Vagina (tissue), 2 donors: ENCODE measurements at places on chromosomes 4 and X.

DNA sequence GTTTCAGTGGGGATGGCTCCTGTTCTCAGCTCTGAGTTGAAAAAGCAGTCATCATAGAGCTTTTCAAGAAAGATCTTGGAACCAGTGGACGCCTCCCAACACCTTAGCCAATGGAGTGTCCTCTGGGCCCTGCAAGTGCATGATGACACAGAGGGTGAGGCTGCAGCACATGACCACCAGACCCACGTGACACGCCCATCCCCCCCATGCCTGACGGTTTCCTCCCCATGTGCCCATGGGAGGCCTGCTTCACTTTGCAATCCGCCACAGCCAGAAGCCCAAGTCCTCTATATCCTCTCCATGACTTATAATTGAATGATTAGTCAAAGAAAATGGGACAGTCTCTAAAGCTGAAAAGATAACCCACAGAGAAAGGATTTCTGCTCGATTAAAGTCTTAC lies 187.0 kb downstream of the AFAP1 start:
- DNase-seq: no peak

- DNase-seq: no peak
Measured at GRCh38 chr4:15982842-15983524, 20.0 kb upstream of the FGFBP2 start.

DNA sequence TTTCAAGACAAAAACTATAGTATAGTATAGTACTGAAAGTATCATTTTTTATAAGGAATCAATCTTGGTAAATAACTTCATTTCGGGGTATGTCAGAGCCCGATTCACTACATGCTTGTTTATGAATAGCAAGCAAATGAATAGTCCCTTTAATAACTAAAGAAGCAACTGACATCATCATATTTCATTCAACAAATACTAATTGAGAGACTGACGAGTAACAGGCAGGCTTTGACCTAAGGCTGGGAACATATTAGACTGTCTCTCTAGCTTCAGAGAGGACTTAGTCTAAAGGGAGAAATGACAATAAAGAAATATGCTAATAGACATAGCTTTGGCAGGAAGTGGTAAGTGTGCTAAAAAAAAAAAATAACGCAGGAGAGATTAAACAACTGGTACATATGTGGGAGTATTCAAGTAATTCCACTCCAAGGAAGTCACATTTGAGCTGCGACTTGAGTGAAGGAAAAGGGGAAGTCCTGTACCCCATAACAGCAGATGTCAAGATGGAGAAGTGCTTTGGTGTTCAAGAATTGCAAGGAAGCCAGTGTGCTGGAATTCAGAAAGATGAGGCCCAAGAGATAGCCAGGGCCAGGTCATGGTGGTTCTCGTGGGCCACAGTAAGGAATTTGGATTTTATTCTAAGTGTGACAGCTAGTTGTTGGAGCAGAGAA lies 284.9 kb downstream of the FBXO8 start:
- DNase-seq: no peak

DNA sequence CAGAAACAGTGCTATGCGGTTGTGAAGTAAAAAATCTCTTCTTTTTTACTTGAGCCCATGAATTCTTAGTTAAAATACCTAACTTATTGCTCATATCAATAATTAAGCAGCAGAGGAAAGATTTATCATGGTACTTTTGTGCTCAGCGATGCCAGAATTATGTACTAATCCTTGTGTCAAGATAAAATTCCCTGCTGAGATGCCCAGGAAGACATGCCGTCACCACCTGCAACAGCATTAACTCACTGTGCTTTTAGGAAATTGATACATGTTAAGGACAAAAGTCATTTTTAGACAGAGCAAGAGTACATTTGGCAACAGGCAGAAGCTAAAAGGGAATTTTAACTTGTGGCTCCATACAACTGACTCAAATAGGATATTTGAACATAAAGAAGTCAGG lies 138.9 kb downstream of the NPNT start:
- DNase-seq: no peak

GRCh38 chr4:57501720-57502119 lies 391.5 kb upstream of the IGFBP7 start:
- DNase-seq: no peak

DNA sequence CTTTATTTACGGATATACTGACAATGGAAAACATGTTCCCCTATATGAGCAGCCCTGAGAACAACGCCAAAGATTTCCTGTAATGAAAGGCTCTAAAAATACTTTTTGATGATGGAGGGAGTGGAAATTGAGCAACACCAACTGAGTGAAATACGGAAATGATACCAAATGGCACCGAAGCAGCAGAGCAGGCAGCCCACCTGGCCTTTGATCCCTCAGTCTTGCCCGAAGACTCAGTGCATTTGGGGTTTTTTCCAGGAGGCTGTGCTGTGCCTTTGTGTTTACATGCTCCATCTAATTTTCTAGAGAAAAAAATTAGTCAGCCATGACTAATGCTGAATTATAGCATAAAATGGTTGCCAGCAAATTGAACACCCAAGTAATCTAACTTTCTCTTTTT lies 169.9 kb upstream of the RBPJ start:
- DNase-seq: no peak

DNA sequence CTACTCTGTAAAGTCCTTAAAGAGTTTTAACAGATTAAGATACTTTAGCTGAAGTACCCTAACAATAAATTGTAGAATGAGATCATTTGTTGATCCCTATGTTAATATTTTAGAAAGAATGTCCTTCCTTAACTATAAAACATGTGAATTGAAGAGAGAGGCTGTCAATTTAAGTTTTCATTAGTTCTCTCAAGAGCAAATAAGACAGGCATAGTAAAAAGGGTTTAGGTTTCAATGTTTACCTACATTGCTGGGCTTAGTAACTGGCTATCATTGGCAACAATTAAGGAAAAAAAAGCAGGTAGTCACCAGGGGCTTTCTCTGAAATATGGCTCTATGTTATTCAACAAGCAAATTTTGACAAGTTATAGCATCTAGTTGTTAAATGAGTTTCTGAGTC lies 91.5 kb downstream of the ATRX start:
- no peak for DNase-seq

DNA sequence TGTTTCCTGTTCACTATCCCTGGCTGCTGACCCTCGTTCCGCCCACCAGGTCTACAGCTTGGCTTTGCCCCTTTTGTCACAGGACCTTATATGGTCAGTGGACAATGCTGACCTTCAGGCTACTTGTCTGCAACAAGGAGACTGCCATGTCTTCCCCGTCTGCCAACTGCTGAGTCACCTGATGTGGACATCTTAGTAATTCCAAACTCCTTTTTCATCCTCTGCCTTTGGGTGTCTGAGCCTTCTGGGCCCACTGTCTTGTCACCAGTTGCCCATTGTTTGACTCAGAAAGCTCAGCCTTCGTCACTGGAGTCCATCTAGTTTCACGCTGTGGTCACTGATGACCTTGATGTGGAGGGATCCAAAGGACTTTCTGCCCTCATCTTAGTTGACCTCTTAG lies 30.2 kb downstream of the GPRIN3 start:
- DNase-seq: no peak

- DNase-seq: no peak
Measured at GRCh38 chr4:67892905-67893304, 9.1 kb upstream of the TMPRSS11D start.

DNA sequence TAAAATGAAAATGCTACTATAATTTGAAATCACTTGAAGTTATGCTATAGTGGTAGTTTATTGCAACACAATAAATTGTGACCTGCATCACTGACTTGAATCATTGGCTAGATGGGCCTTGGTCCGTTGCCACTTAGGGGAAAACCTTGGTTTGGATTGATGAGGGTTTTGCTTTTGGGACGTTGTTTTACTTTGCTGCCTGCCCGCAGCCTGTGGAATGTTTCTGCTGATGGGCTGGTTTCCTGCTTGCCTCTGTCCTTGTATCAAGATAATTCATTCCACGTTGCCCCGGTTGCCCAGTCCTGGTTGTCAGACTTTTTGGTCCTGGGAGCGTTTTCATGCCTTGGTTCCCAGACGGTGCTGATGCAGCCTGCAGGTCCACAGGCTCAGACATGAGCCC lies 18.3 kb downstream of the HADH start:
- no peak for DNase-seq

DNA sequence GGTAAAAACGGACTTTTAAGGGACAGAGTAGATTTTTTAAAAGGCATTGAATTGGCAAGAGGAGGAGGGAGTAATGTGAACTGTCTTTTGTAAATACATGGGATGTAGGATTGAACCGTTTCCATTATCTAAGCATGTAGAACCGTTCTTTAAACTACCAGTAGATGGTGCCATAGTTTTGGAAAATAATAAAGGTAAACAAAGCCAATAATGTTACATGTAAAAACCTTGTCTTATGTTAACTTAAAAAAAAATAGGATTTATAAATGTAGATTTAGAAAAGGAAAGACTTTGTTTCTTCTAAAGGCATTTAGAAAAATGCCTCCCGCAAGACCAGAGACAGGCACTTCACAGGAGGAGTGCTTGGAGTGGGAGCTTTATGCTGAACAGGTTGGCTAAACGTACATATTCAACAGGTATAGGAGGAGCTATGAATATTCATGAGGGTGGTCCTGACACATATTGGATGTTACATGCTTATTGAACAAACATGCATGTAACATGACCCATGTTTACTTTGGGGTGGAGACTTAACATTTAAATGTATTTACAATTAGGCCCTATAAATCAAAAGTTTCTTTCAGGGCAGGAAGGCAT lies 45.5 kb upstream of the FAM241A start:
- DNase-seq: no peak

- DNase-seq: no peak
Measured at GRCh38 chrX:115013705-115014104, 3.7 kb downstream of the IL13RA2 start.

DNA sequence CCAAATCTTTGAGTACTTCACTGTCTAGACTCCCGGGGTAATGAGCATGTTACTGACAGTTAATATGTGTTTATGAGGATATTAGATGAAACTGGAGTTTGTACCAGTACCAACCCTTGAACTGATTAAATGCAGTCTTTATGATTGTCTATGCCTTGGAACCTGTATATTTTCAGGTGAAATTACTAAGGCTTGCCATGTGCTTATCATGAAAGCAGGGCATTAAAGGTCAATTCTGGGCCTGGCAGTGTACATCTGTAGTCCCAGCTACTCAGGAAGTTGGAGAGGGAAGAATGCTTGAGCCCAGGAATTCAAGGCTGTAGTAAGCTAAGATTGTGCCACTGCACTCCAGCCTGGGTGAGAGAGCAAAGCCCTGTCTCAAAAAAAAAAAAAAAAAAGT lies 27.6 kb downstream of the PHEX start:
- DNase-seq: no peak

DNA sequence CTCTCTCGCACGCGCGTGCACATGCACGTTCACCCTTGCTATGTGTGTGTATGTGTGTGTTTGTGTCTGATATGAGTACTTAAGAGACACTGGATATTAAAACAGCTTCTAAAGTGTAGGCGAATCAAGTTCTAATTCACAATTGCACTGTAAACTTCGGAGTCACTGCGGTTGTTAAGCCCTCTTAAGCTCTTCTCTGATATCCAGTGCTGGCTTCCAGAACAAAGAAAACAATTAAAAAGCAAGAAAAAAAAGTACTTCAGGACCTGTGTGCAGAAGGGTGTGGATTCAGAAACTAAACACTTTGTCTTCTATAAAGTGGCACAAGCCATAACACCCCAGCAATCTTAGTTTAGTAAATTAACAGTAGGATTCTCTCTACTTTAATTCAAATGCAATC lies 300.2 kb downstream of the PCDH7 start:
- DNase-seq: no peak

DNA sequence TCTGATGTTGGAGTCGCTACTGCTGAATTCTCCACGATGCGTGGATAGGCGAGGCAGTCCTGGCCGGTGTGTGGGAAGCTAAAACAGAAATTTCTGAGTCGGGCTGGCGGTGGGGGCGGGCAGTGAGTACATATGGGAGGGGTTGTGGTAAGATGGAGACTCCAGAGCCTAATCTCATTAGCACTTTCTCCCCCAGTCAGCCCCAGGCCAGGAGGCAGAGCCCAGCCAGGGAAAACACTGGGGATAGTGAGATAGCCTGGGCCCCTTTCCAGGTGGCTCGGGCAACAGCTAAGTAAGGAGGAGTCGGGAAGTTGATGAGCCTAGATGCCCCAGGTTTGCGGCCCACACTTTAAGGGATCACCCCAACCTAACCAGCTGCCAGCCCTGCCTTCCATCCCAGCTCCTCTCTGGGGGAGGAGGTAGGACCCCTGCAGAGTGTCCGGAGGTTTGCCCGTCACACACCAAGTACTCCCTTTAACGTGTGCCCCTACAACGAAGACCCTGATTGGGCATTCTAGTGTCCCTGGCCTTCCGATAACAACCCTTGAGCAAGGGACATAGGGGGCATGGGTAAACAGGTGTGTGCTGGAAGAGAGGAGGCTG lies 2.4 kb upstream of the LOC101059915 start:
- peak; percentile 70 for DNase-seq

DNA sequence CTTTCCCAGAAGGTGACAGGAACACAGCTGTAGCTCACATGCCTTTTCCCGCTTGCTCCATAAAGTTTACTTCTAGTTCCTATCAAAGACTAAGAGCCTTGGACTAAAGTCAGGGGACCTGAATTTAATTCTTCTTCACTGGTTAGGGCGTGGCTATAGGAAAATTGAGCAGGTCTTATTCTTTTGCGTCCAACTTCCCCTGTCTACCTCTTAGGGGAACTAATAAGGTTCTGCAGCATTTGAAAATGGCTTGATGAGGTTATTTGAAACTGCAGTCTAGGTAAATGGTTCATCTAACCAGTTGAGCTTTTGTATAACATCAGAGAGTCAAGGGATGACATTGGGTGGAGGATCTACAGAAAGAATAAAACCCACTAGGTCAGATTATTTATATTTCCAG lies 2.6 kb downstream of the ARHGAP10 start:
- no peak for DNase-seq

DNA sequence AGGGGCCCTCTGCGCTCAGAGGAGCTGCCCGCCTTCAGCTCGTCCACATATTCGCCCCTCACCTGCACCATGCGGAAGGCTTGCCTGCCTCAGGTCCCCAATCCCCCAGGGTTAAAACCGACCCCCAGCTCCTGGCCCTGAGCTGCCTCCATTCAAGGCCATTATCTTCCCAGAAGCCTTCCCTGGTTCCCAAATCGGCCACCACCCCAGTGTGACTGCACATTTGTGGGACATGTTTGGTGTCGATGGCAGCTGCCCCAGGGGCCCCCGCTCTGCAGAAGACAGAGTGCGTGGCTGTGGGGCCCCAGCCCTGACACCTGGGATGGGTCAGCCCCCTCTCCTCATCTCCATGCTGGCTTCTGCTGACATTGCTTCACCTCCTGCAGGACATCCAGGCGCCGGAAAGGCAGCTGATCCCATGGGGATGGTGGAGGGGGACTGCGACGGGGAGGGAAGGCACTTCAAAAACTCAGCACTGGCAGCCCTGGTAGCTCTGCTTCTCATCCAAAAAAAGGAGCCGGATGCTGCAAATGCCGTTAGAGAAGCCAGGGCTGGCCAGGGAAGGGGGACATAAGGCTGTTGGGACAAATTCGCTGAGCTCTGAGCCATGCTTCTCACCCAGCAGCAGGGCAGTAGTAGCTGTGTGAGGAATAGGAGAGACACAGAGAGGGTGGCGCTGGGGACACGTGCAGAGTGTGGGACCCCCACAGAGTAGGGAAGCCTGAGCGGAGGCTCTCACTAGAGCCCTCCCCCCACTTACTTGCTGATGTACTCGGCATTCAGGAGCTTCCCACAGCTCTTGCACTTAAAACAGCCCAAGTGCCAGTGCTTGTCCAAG lies 78.5 kb downstream of the ABLIM2 start:
- no peak for DNase-seq
